ENCODE measurements at places on chromosomes 6 and 20. TPM values are rescaled to one million over a fixed set of nuclear protein-coding genes. Genes with fewer than 3 reads are reported as not detected.

The C6orf58 gene
- total RNA-seq, result not detected

The NKX2-4 gene
- total RNA-seq, result not detected

The TMEM14A gene
- 15.1 TPM for total RNA-seq

The RAB32 gene
- total RNA-seq, result not detected

The RIMS1 gene
- not detected for total RNA-seq

The LY6G5C gene
- total RNA-seq, result 1.6 TPM

The FABP7 gene
- total RNA-seq, result not detected

The HLA-DOA gene
- 6.4 TPM for total RNA-seq

The RNF144B gene
- 1.8 TPM for total RNA-seq

The C6orf132 gene
- 0.18 TPM for total RNA-seq

The SLC17A5 gene
- total RNA-seq, result 5.0 TPM

The CCDC170 gene
- not detected for total RNA-seq

The LAMP5 gene
- total RNA-seq, result not detected

GRCh38 chr20:41098703-41099250 lies 38.6 kb upstream of the PLCG1 start:
- no peak for DNase-seq

DNA sequence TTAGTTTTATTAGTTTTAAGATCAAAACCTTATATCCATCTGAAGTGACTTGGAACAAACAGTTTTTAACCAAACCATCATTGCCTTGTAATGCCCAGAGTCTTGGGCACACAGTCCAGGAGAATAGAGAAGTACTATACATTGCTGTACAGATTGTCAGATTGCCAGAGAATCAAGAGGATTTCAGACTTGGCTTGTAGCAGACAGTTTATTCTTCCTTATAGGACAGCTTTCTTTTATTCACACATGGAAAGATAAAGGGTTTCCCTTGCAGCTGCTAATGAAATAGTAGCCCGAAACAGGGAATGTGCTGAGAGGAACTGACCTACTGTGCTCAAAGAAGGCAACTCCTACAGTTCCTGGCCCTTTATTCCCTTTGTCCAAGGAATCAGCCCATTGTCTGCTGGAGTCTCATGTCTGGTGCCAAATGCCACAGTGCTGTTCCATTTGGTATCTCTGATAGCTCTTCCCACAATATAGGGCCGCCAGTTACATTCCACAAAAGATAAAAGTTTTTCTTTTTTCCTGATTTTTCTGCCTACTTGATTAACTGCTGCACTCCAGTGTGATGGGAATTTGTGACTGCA lies 30.6 kb downstream of the DCBLD1 start:
- DNase-seq, result no peak

- no peak for DNase-seq
Measured at GRCh38 chr6:152462716-152463115, 174.4 kb downstream of the SYNE1 start.

DNA sequence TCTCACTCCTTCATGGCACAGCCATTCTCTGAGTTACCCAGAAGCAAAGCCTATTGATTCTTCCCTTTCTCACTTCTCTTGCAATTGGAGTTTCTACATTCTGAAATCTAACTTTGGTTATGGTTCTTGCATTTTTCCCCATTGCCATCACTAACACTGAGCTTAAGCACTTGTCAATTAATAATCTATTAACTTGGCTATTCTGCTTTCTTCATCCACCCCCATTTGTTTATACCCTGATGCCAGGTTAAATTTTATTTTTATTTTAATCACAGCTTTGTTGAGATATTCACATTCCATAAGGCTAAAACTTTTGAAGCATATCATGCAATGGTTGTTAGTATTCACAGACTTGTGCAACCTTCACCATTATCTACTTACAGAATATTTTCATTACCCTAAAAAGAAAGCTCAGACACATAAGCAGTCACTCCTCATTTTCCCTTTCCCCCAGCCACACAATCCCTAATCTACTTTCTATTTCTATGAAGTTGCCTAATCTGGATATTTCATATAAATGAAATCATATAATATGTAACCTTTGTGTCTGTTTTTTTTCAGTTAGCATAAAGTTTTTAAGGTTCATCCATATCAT lies 222.3 kb downstream of the UBE3D start:
- DNase-seq, result no peak

DNA sequence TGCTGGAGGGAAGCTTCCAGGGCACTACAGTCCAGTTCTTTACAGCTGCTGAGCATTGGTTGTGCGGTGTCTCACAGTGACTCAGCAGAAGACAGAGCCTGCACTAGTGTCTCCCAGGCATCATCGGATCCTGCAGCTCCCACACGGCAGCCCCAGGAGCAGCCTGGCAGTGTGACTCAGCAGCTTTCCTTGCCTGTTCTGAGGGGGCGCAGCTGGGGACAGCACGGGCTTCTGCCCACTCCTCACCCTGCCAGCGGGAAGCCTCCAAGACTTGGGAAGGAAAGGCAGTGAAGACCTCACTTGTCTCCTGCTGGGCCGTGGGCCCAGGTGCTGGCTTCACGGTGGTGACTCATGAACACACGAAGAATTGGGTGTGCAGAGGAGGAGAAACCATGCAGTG lies 165.4 kb downstream of the SYNDIG1 start:
- no peak for DNase-seq

DNA sequence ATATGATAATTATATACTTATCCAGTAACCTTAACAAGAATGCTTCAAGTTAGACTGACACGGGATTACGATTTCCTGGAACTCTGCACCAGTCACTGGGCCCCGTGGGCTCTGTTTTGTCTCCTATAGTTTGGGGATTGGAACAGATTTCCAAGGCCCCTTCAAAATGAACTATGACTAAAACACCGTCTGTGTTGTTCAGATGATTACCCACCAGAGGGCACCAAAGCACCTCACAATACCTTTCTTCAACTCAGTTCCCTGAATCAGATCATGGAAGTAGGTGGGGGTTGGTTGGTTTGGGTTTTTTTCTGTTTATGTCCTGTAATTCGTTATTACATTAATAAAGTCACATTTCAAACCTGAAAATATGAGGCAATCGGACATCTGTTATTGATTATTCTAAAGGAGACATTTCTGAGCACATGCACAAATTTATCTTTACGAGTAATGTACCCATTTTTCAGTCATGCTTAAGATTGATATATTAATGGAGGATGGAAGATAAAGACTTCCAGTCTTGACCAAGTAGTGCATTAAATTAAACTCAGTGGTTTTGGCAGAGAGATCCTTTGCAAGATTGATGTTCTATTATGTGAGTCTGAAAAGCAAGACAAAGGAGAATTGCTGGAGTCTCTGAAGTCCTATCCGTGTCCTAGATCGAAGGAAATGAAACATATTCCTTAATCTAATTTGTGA lies 112.0 kb upstream of the COL21A1 start:
- DNase-seq, result peak; percentile 73

GRCh38 chr20:2871661-2872458 lies 1.4 kb upstream of the PTPRA start:
- peak; percentile 82 for DNase-seq

- no peak for DNase-seq
Measured at GRCh38 chr20:742156-742555, 26.1 kb downstream of the SLC52A3 start.

DNA sequence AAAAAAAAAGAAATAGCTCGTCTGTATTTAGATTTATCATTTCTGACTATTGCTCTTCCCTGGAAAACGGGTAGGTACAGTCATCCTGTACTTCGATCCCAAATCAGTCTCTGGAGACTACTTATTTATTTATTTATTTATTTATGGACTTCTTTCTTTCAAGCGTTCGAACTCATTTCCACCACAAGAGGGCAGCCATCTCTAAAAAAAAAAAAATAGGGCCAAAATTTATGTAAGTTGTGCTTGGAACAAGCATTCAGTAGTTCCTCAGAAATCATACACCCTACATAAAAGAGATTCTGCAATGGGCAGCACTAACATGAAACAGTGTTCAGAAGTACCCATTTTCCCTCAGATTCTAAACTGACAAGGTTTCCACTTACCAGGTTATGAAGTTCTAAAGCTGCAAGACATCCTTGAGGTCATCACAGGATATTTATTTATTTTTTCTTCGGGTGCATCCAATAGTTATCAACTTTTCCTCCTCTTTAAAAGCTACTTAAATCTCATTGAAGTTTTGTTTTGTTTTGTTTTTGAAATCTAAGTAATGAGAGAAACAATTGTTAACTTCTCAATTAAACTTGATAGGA lies 1.9 kb upstream of the BMP2 start:
- peak; percentile 1 for DNase-seq

GRCh38 chr6:139153855-139154254 lies 19.0 kb downstream of the HECA start:
- DNase-seq, result no peak

GRCh38 chr6:88871498-88871897 lies 91.9 kb downstream of the RNGTT start:
- no peak for DNase-seq

DNA sequence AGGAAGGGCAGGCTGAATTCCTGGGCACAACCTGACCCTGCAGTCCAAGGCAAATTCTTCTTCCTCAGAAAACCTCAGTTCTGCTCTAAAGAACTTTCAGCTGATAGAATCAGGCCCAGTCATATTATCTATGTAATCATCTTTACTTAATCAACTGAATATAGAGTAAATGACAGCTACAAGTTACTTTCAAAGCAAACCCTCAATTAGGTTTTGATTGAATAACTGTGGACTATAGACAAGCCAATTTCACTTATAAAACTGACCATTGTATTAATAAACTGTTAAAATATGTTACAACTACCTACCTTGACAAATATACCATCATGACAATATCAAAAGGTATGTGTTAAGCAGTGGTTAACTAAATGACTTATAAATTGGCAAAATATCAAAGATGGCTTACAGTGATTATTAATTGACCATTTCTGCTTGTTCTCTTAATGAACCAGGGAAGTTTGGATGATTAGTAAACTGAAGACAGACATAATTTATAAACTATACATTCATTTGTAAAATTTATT lies 46.1 kb upstream of the ADGRF5 start:
- no peak for DNase-seq

All from activated CD8-positive, alpha-beta T cell treated with anti-CD3 and anti-CD28 coated beads for 36 hours (primary cell).